ENCODE measurements at places on chromosomes 4 and X.

GRCh38 chr4:137901114-137901513 is 341.0 kb downstream of the SLC7A11 start:
- DNase-seq = no peak

GRCh38 chrX:74788545-74789086 is 136.6 kb downstream of the NEXMIF start:
- DNase-seq = no peak

- peak; percentile 11 for DNase-seq
These were observed at the start of gene ERAS for GRCh38 chrX:48826135-48826875. Gene ERAS (plus strand): TSS chrX:48826513. CDS start chrX:48829124, 2,611 bp downstream.

GRCh38 chr4:84389406-84389805 is 109.7 kb downstream of the NKX6-1 start:
- DNase-seq = no peak

DNA sequence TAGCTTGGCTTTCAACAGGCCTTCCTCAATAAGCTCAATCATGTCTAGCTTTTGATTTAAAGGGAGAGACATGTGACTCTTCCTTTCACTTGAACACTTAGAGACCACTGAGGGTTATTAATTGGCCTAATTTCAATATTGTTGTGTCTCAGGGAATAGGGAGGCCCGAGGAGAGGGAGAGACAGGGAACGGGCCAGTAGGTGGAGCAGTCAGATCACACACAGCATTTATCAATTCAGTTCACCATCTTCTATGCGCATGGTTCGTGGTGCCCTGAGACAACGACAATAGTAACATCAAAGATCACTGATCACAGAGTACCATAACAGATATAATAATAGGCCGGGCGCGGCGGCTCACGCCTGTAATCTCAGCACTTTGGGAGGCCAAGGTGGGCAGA is 17.8 kb downstream of the ZNF81 start:
- DNase-seq = peak; percentile 33

- DNase-seq = no peak
These were observed 196.5 kb upstream of the FTHL17 start for GRCh38 chrX:31268359-31268758.

DNA sequence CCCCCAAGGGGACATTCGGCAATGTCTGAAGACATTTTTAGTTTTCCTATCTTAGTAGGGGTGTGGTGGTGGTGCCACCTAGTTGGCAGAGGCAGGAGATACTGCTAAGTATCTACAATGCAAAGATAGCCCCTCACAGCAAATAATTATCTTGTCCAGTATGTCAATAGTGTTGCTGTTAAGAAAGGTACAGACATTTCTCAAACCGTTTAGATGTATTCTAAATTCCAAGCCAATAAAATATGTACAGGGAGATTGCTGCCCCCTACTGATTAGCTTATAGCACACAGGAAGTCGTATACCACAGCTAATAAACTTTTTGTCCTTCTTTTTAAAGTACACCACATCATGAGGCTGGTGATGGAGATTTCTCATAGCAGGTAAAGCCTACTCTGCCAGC is 260.5 kb downstream of the TMA16 start:
- DNase-seq = peak; percentile 40

- DNase-seq = no peak
These were observed 891.8 kb upstream of the NDST4 start for GRCh38 chr4:116005037-116005805.

DNA sequence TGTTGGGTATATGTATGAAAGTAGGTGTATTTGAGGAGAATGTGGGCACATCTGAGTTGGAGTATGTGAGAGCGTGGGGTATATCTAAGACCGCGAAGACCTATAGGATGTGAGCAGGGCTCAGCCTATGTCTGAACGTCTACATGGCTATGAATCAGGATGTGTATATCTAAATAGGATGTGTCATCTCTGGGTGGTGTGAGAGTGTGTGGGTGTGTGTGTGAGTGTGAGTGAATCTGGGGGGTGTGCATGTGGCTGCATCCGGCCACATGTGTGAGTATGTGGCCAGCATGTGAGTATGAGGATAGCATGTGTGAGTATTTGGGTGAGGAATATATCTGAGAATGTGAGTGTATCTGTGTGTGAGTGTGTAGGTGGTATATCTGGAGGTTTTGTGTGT is 7.7 kb downstream of the GPR173 start:
- no peak for DNase-seq

DNA sequence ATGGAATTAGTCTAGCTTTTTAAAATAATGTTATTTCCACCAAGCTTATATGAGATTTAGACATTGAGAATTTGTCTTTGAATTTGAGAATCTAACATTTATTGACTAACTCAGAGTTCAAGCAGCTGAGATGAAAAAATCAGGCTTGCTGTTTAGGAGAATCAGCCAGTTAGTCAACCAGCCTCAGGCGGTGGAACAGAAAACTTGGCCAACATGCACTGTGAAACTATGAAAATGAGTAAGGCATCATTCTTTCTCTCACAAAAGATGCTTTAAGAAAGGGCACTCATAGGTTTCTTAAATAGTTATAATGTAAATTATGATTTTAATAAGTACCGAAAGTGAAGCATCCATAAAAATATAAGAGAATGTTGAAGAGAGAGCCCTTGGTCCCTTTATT is 84.2 kb downstream of the NFKB1 start:
- no peak for DNase-seq

DNA sequence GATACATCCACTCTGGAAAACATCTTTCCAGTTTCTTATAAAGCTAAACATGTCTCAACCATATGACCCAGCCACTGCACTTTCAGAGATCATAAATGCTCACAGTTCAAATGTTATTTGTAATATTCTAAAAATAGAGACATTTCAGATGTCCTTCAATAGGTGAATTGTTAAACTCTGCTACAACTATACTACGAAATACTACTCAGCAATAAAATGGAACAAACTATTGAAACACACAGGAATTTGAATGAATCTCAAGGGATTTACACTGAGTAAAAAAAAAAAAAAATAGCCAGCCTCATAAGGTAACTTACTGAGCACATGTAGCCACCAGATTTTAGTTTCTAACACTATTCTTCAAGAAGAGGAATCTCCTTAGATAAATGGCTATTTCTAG is 253.9 kb downstream of the PCDH18 start:
- DNase-seq = no peak

DNA sequence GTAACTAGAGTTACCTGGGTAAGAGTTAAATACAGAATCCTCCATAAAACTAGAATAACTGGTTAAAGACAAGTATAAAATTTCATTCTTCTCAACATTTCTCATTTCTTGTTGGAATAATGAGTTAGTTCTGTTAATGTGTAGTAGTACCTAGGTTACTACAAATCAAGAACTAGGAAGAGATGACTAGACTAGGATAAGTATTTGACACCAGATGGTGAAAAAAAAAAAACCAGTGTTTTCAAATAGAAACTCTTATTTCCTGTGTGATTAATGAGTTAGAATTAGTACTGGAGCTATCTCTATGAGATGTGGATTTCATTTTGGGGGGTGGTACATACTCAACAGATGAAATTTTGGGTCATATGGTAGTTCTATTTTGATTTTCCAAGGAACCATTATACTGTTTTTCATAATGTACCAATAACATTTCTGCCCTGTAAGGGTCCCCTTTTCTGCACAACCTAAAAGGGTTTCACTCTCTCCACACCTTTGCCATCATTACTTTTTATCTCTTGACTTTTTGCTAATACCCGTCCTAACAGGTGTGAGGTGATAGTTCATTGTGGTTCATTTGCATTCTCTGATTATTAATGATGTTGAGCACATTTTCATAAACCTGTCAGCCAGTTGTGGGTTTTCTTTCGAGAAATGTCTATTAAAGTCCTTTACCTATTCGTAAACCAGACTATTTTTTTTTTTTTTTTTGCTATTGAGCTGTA is 1.7 kb upstream of the VCX start:
- no peak for DNase-seq

DNA sequence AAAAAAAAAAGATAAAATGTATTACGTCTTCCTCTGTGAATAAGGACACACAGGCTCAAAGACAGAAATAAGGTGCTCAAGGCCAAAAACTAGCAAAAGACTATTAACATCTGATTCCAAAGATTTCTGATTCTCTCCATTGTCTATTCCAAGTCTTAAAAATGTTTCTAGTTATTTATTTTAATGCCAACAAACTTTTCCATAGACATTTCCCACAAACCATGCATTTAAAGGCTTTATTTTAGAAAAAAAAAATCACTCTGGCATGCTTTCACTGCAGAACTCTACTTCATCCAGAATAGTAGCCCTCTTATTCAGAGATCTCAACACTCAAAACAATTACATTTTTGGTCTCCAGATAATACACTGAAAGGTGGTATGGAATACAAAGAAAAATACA is 545.0 kb upstream of the TENM3 start:
- DNase-seq = no peak

- DNase-seq = no peak
These were observed 580.8 kb upstream of the MAGEB2 start for GRCh38 chrX:29634516-29634915.

DNA sequence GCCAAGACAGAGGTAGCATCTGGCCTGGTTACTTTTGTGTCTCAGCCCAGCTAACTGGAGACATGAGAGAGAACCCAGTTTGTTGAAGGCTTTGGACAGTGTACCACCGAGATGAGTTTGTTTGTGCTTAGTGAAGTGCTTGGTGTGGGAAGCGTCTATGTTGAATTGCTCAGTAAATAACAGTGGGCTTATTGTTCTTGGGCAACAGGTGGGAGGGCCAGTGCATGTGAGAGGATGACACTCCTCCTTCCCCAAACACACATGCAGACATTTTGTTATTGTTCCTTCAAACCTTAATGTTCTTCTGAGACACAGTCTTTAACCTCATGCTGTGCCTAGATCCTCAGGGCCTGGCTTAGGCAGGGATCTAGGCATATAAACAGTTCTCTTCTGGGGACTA is 39.7 kb downstream of the MSN start:
- no peak for DNase-seq

- no peak for DNase-seq
These were observed 108.7 kb upstream of the LIMCH1 start for GRCh38 chr4:41429280-41429669.

DNA sequence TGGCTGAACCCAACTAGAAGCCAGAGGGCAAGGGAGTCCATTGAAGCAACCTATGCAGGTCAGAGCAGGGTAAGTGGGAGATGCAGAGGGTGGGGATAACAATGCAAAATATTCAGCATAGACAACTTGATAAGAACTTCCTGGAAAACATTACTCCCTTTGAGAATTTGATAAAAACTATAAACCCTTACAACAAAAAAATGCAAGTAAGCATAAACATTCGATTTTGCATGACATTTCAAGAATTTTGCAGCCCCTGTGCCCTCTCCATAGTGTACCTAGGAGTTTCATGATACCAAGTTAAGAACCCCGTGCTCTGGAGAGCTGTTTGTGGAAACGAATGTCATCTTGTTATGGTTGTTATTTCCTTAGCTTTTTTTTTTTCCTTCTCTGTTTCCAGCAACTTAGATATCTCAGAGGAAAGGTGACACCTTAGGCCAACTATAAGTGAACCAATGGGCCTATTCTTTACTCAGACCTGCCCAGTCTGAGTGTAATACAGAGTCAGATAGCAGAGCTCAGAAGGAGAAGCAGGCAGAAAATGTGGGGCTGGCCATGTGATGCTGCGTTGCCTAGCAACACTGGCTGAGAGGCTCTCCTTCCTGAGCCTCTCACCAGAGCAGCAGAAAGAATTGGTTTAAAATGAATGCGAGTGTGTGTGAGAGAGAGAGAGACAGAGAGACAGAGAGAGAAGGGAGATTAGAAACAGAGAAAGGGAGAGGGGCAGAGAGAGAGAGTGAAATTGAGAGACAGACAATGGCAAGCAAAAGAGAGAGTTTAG is 36.7 kb upstream of the GABRQ start:
- no peak for DNase-seq

GRCh38 chrX:30533835-30534234 is 43.7 kb downstream of the TASL start:
- no peak for DNase-seq

DNA sequence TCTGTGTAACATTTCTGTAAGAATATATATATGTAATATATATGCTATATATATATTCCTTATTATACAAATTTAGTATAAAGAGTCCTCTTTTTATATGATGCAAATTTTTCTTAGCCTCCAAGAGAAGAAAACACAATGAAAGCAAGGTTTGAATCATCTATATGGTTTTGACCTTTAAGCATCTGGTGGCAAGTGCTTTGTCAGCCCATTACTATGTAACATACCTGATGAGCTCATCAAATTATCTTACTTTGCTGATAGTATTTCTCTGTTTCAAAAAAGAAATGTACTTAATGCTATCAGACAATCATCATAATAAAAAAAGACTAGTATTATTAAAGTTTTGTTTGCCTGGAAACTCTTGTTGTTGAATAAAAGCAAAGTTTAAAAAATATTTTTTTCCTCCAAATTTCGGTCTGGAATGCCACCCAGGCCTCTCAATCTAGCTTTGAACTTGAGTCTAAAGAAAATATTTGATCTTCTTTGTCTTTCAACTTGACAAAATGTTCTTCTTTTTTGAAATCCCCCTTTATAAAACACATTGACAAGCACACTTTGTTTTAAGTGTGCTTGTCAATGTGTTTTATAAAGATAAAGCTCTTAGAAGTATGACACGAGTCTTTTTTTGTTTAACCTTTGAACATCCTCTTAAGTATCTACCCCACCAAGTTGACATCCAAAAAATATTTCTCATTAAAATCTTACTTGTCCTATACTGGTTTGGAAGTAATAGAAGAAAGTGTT is 26.2 kb downstream of the ZNF330 start:
- no peak for DNase-seq

DNA sequence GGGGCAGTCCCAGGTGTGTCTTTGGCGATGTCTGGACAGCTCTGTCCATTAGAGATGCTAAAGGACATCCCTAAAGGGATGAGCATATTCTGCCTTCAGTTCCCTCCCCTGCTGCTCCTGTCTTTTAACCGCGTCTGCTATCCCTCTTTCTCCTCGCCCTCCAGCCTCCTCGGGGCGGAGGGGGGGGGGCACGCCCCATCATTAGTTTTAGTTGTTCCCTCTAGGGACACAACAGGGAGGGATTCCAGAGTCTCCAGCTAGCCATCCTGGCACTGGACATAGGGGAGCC is 1.1 kb downstream of the MSL3 start:
- no peak for DNase-seq

DNA sequence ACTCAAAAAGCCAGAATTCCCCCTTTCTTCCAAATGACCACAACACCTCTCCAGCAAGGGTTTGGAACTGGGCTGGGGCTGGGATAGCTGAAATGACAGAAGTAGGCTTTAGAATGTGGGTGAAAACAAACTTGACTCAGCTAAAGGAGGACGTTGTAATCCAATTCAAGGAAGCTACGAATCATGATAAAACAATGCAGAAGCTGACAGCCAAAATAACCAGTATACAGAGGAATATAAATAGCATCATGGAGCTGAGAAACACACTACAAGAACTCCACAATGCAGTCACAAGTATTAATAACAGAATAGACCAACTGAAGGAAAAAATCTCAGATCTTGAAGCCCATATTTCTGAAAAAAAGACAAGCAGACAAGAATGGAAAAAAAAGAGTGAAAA is 95.8 kb upstream of the TET2 start:
- DNase-seq = no peak

DNA sequence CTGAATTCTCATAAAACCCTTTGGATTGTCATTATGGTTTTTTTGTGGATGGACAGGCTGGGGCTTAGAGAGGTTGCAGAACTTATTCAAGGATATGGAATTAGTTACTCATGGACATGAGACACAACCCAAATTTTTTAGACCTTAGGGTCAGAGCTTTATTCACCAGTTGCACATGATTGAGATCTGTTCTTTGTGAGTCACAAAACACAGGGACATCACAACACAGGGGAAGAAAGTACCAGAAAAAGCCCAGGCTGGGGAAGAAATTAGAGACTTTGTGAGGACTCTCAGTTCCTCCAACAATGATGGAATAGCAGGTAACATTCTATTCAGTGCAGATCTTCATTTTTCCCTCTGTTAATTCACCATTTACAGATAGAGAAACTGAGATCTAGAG is 602.4 kb upstream of the CPEB2 start:
- DNase-seq = no peak

- DNase-seq = peak; percentile 40
These were observed at the start of gene MSX1 for GRCh38 chr4:4859325-4859798. Gene MSX1 (plus strand): TSS chr4:4859665. CDS start chr4:4859900, 235 bp downstream.

Measured in CD4-positive, alpha-beta T cell treated with Interleukin-12 subunit alpha and Interleukin-12 subunit beta, for 1 hour (primary cell).